SHP77 treated with DMSO at 0.1 percent for 48 hours (cell line): ENCODE measurements at places on chromosomes 1 and 21.

DNA sequence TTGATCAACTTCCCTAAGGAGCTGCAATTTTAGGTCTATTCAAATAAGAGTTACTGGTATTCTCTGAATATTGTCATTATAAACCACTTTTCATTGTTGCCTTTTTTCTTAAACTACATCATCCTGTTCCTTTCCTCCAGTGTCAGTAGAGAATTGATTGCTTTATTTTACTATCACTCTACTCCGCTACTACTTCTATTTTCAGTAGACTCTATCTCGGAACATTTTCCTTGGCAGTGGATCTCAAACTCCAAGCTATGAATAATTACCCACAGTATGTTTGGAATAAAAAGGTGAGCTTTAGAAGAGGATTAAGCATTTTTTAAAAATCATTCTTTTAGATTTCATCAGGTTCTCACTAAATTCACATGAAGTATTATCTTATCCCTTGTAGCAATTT, 224.9 kb downstream of the GREM2 start:
- DNase-seq, result no peak

- no peak for DNase-seq
These were observed 856 bp downstream of the LHX9 start for GRCh38 chr1:197917805-197918651.

DNA sequence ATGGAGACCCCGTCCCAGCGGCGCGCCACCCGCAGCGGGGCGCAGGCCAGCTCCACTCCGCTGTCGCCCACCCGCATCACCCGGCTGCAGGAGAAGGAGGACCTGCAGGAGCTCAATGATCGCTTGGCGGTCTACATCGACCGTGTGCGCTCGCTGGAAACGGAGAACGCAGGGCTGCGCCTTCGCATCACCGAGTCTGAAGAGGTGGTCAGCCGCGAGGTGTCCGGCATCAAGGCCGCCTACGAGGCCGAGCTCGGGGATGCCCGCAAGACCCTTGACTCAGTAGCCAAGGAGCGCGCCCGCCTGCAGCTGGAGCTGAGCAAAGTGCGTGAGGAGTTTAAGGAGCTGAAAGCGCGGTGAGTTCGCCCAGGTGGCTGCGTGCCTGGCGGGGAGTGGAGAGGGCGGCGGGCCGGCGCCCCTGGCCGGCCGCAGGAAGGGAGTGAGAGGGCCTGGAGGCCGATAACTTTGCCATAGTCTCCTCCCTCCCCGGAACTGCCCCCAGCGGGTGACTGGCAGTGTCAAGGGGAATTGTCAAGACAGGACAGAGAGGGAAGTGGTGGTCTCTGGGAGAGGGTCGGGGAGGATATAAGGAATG, 505 bp downstream of the LMNA start:
- no peak for DNase-seq

GRCh38 chr1:47866601-47867437, 130.4 kb downstream of the TRABD2B start:
- DNase-seq, result no peak

- peak; percentile 52 for DNase-seq
These were observed 10.3 kb downstream of the NFIA start for GRCh38 chr1:61092642-61093041.
